ENCODE measurements at places on chromosomes 5 and 9.

DNA sequence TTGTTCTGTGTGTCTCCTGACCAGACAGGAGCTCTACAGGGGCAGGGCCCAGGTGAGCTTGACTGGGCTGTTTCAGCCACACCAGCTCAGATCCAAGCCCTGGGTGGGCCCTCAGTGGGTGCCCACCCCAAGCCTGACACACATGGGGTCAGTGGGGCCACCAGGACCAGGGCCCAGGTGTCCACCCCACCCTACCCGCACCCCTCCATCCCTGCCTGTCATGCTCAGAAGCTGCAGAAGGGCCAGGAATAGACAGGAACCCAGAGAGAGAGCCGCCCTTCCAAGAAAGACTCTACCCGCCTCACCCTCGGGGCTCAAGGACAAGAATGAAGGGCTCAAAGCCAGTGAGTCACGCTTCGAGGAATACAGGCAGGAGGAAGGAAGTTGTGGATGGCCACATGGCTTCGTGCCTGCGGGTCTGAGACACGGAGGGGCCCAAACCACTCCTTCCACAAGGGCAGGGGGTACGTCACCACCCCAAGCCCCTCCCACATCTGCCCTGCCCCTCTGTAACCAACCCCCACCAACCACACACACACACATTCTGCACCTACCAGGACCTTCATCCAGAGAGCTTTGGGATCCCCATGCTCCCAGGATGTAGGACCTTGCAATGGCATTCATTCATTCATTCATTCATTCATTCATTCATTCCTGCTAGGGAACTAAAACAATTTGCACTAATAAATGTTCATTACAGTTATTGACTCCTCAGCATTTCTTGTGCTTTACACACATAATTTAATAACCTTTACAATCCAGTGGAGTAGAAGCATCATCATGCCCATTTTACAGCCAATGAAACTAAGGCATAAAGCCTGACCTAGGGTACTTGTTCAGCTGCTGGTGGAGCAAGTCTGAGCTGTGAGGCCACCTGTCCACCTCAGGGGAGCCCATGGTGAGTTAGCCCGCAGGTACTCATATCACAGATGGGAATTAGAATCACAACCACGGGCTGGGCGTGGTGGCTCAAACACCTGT is 55.9 kb upstream of the STXBP1 start:
- DNase-seq = peak; percentile 91
- no peak overlapping the region for H3K4me3 ChIP-seq
- no peak overlapping the region for H3K27ac ChIP-seq
- no peaks in the 10 kb centered on the region for H3K36me3 ChIP-seq
- H3K27me3 ChIP-seq = no peaks in the 10 kb centered on the region
- H3K4me1 ChIP-seq = peaks cover under 1% of the 10 kb centered on the region

DNA sequence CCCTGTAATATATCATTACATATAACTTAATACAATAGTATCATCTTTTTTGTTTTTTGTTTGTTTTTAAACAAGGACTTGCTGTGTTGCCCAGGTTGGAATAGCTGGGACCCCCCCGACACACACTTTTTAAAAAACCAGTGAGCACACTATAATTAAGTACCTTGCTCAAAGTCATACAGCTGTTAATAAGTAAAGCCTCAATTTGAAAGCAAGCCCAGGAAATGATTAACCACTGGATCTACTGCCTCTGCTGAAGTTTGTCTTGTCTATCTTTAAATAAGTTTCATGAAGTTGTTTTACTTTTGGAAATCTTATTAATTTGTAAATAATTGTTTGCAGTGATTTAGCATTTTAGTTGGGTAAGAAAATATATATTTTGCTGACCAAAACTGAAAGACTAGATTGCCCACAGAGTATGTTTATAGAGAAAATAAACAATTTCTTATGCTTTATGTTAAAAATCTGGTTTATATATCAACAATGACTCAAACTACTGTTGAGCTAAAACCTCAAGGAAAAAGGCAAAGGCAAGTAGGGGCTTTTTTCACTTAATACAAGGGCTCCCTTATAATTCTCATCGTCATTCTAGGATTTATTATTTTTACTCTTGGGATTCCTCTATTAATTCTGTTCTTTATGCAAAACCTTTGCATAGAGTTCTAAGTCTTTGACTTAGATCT is 5.8 kb upstream of the CARNMT1 start:
- no peak overlapping the region for H3K4me3 ChIP-seq
- DNase-seq = no peak
- no peak overlapping the region for H3K27ac ChIP-seq
- H3K36me3 ChIP-seq = no peaks in the 10 kb centered on the region

- DNase-seq = no peak
- no peaks in the 10 kb centered on the region for H3K36me3 ChIP-seq
- H3K27ac ChIP-seq = no peak overlapping the region
- H3K4me3 ChIP-seq = no peak overlapping the region
Measured at GRCh38 chr9:28024676-28025075, 451.4 kb upstream of the C9orf72 start.

- H3K27me3 ChIP-seq = no peaks in the 10 kb centered on the region
- H3K36me3 ChIP-seq = no peaks in the 10 kb centered on the region
- H3K4me3 ChIP-seq = no peak overlapping the region
- no peak for DNase-seq
Measured at GRCh38 chr5:115461093-115461492, 83.5 kb downstream of the FEM1C start.

DNA sequence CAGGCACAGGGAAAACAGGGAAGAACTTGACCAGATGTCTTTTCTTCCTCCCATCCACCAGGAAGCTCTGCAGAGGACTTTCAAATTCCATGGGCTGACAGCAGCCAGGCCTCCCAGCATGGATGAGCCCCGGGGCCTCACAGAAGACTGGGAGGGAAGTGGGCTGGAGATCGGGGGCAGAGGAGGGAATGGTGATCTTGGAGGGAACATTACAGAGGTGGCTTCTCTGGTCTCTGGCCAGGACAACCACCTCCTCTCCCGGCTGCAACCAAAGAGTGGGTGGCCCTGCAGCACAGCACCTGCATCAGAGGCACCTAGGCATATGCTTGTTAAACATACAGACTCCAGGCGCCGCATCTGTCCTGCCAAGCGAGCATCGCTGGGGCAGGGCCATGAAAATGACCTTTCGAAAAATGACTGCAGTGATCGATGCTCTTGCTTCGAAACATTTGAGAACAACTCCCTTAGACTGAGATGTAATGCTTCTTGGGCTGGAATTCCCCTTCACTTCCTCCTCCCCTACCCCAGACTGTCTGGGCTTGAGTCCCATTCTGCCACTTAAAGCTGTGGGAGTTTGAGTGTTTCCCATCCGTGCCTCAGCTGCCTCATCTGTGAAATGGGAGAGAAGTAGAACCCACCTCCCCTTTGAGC is 68.7 kb upstream of the UNC5A start:
- H3K36me3 ChIP-seq = no peaks in the 10 kb centered on the region
- H3K4me1 ChIP-seq = no peaks in the 10 kb centered on the region
- peak; percentile 59 for DNase-seq

Measured in aorta (tissue), 5 donors.